ENCODE measurements at places on chromosomes 5 and 9. TPM values are rescaled to one million over a fixed set of nuclear protein-coding genes. Genes with fewer than 3 reads are reported as not detected.

ERP44 gene
- 19.2 TPM for total RNA-seq

SPEF2 gene
- 5.8 TPM for total RNA-seq

HABP4 gene
- 62.4 TPM for total RNA-seq

MYORG gene
- 29.0 TPM for total RNA-seq

KLHL3 gene
- 4.7 TPM for total RNA-seq

SYK gene
- 15.3 TPM for total RNA-seq

DNA sequence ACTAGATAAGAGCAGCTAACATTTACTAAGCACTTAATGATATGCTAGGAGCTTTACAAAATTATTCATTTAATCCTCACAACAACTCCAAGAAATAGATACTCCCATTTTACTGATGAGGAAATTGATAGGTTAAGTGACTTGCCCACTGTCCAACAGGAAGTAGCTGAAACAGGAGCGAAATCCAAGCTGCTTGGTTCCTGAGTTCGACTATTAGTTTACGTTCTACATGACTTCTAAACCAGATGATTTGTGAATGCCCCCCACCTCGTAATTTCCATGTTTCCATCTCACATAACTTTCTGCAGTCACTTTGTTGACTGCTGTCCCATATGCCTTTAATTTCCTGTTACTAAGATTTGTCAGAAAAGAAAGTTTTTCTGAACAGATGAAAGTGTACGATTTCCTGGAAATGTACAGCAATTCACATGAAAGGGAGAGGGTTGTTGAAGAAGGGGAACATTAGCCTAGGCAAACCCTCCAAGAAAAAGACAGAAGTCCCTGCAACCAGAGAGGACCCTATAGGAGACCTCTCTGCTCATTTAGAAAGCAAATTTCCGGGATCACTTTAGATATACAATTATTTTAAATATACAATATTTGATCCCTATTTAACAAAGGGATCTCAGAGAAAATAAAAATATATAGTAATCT, 279.1 kb upstream of the EFNA5 start:
- ATAC-seq: no peak

- ATAC-seq: no peak
Measured at GRCh38 chr9:124468061-124468740, 17.9 kb downstream of the ADGRD2 start.

- ATAC-seq: no peak
Measured at GRCh38 chr9:3896576-3896975, 370.8 kb upstream of the RFX3 start.

DNA sequence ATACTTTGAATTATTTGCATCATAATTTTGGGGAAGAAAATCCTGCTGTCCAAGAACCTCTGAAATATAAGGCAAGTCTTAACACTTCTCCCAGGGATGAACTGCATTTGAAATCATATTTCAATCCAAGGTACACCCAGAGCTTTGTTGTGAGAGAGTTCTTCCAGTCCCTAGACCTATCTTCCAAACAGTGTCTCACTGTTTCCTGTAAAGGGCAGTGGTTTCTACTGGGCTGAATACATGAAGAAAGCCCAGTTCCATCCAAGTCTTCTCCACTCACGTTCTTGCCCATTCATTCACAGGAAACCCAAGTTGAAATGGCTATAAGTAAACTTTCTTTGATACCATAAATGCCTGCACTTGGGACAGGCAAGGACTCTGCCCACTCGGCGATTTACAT, 108.3 kb upstream of the LHFPL2 start:
- ATAC-seq: no peak

DNA sequence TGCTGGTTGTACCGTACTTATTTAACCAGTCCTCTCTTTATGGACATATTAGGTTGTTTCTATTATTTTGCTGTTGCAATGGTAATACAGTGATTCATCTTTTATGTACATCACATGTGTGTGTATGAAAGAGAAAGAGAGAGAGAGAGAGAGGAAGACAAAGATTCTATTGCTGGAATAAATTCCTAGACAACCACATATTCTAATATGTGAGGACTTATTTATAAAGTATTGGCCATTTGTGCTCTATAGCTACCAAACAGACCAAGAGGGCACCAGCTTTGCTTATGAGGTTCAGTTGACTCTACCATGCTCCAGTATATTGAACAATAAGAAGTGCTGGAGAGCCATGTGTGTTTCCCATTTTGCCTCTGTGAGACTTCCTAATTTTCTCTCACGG, 513.5 kb downstream of the DMAC1 start:
- no peak for ATAC-seq

GRCh38 chr9:133886563-133887501, 105.3 kb downstream of the VAV2 start:
- no peak for ATAC-seq

DNA sequence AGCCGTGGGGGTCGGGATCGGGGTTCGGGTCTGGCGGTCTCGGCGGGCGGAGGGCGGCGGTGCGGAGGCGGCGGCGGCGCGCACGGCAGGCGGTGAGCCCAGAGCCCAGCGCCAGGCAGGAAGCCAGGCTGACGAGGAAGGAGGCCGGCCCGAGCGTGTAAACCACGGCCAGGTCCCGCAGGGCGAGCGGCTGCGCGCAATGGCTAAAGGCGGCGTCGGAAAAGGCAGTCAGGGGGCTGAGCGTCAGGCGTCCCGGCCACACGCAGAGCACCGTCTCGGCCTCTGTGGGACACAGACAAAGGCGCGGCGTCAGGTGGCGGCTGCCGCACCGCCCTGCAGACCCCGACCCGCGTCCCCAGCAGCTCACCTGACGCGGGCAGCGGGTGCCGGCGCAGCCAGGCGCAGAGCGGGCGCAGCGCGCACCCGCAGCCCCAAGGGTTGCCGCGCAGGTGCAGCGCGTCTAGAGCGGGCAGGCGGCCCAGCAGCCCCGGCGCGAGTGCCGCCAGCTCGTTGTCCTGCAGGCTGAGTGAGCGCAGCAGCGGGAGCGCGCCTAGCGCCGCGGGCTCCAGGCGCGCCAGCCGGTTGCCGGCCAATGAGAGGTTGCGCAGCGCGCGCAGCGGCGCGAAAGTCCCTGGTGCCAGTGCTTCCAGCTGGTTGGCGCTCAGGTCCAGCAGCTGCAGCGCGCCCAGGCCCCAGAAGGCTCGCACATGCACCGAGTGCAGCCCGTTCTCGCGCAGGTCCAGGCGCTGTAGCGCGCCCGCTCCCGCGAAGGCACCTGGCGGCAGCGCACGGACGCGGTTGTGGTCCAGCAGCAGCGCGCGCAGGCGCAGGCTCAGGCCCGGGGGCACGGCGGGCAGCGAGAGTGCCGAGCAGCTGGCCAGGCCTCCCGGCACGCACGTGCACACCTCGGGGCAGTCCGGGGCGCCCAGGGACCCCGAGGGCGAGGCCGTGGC, 671 bp downstream of the LRRC26 start:
- peak; percentile 14 for ATAC-seq

DNA sequence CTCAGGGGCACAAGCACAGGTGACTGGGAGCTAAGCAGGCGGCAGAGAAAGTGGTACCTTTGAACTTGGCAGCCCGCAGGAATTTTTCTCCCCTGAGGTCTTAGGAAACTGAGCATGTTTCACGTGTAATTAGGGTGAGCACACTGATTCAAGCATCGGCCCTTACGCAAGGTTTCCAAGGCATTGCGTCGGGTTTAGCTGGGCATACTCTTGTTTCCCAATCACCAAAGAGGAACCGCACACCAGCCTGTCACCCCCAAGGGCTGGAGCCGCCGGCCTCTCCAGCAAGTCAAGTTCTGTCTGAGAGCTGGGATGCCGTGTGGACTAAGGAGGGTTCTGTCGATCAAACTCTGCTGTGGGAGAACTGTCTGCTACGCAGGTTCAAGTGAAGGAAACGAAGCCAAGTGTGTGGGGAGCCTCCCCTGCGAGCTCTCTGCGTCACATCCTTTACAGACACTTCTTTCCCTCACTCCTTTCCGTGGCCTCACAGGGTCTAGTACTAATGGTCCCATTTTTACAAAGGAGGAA, 53.0 kb downstream of the ERGIC1 start:
- peak; percentile 89 for ATAC-seq
